ENCODE measurements at places on chromosomes 16 and 17. TPM values are rescaled to one million over a fixed set of nuclear protein-coding genes. Genes with fewer than 3 reads are reported as not detected.

The CCL8 gene
- total RNA-seq: 0.26 TPM

The UTS2R gene
- not detected for total RNA-seq

The SP2 gene
- total RNA-seq: 0.26 TPM

DNA sequence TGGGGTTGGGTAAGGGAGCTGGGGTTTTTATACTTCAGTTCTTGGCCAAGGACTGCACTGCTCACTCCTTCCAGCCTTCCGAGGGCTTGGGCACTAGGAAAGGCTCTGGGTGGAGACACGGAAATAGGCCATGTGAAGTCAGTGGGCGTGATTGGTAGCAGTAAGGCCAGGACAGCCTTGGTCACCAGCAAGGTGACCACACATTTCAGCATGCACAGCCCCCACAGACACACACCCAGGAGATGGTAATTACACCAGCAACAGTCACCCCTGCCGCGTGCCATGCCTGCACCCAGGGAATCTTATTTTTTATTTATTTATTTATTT is 252.5 kb downstream of the SEC14L1 start:
- peak overlapping the region; percentile 98 for H3K27ac ChIP-seq
- peaks cover 48% of the 10 kb centered on the region for H3K4me1 ChIP-seq
- no peak overlapping the region for H3K4me3 ChIP-seq
- no peak for DNase-seq

DNA sequence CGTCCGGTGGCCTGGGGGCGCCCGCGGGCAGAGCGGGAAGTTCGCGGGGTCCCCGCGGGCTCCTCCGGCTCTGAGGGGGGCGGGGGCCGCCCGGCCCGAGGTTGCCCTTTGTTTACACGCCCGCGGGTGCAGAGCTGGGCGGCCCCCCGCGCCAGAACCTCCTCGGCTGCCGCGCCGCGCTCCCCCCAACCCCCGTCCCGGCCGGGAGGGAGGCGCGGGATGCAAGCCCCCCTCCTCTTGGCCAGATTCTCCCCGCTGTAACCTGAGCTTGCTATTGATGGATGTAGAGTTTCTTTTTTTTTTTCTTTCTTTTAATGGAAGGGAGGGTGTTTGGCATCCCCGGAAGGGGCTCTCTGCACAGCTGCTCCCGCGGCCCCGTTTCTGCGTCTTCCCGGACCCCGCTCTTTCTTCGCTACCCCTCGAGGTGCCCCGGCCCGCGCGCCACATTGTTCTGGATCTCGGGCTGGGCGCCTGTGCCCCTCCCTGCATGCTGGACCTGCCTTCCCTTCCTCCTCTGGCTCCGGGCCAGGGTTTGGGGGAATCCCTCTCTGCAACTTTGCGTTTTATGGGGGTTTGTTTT is 646 bp downstream of the CBX2 start:
- H3K27me3 ChIP-seq: peaks cover 35% of the 10 kb centered on the region
- peak overlapping the region; percentile 49 for H3K4me3 ChIP-seq
- H3K4me1 ChIP-seq: peaks cover 2% of the 10 kb centered on the region
- no peak for DNase-seq
- peaks cover 1% of the 10 kb centered on the region for H3K36me3 ChIP-seq
- H3K27ac ChIP-seq: no peak overlapping the region

GRCh38 chr17:5788266-5788900 is 204.1 kb upstream of the NLRP1 start:
- no peaks in the 10 kb centered on the region for H3K27me3 ChIP-seq
- peaks cover 18% of the 10 kb centered on the region for H3K4me1 ChIP-seq
- no peak overlapping the region for H3K27ac ChIP-seq
- DNase-seq: no peak
- H3K4me3 ChIP-seq: no peak overlapping the region

GRCh38 chr16:68235108-68235886 is 630 bp downstream of the ESRP2 start:
- H3K36me3 ChIP-seq: no peaks in the 10 kb centered on the region
- no peak overlapping the region for H3K27ac ChIP-seq
- no peaks in the 10 kb centered on the region for H3K27me3 ChIP-seq
- DNase-seq: no peak

DNA sequence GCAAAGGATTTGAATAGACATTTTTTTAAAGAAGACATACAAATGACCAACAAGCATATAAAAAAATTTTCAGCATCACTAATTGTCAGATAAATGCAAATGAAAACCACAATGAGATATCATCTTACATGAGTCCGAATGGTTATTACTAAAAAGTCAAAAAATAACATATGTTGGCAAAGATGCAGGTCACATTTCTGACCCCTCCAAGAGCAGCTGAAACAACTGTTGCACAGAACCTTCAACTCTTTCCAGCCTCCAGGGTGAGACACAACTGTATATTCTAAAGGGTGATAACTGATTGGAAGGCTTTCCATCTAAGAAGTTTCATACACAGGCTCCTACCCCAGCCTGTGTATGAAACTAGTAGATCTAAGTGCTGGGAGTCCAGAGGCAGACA is 51.9 kb downstream of the SLFN5 start:
- peaks cover 12% of the 10 kb centered on the region for H3K4me1 ChIP-seq
- no peaks in the 10 kb centered on the region for H3K36me3 ChIP-seq
- H3K4me3 ChIP-seq: no peak overlapping the region
- H3K27ac ChIP-seq: no peak overlapping the region
- H3K27me3 ChIP-seq: no peaks in the 10 kb centered on the region
- DNase-seq: peak; percentile 60

- DNase-seq: no peak
- H3K4me3 ChIP-seq: no peak overlapping the region
- H3K27me3 ChIP-seq: no peaks in the 10 kb centered on the region
- peaks cover 5% of the 10 kb centered on the region for H3K4me1 ChIP-seq
- H3K27ac ChIP-seq: no peak overlapping the region
Measured at GRCh38 chr17:42271006-42271778, 5.0 kb downstream of the STAT5B start.

DNA sequence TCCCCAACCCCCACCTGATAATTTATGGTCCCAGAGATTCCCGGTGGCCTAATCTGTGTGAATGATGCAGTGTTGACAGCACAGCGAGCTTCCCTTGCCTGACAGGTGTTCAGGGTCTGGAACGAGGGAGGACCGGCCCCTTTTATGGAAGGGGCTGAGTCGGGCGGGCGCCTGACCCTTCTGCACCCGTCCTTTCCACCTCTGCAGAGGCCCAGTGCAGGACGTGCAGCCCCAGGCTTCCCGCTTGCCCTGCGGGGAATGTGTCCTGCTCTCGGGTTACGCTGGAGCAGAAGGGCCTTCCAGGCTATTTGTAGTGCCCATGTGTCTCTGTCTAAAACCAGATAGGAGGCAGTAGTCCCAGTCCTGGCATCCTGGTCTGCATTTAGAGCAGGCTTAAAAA is 16.2 kb downstream of the SMTNL2 start:
- peaks cover 24% of the 10 kb centered on the region for H3K27me3 ChIP-seq
- no peak overlapping the region for H3K4me3 ChIP-seq
- no peaks in the 10 kb centered on the region for H3K36me3 ChIP-seq
- no peak overlapping the region for H3K27ac ChIP-seq
- H3K4me1 ChIP-seq: peaks cover 1% of the 10 kb centered on the region

DNA sequence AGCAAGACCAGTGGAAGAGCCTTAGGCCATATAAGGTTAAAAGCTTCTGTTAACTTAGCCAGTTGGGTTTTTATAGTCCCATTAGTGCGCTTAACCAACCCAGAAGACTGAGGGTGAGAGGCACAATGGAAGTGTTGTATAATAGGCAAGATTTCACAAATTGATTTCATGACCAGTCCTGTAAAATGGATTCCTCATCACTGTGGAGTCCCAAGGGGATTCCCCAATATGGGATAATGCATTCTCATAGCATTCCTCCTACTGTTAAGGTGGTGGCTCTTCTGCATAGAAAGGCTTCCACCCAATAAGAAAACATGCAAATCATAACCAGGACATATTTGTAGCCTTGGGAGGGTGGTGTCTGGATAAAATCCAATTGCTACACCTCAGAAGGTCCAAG is 22.1 kb upstream of the B4GALNT2 start:
- H3K36me3 ChIP-seq: no peaks in the 10 kb centered on the region
- no peak for DNase-seq
- H3K27ac ChIP-seq: no peak overlapping the region
- H3K4me3 ChIP-seq: no peak overlapping the region

GRCh38 chr16:10326647-10327046 is 59.2 kb upstream of the ATF7IP2 start:
- no peaks in the 10 kb centered on the region for H3K4me1 ChIP-seq
- no peaks in the 10 kb centered on the region for H3K36me3 ChIP-seq
- DNase-seq: no peak
- H3K27me3 ChIP-seq: no peaks in the 10 kb centered on the region
- H3K4me3 ChIP-seq: no peak overlapping the region

GRCh38 chr17:39729280-39729851 is 966 bp downstream of the MIEN1 start:
- H3K27ac ChIP-seq: no peak overlapping the region
- H3K4me1 ChIP-seq: no peaks in the 10 kb centered on the region
- H3K27me3 ChIP-seq: no peaks in the 10 kb centered on the region
- peak overlapping the region; percentile 66 for H3K4me3 ChIP-seq
- peaks cover 18% of the 10 kb centered on the region for H3K36me3 ChIP-seq

Measured in fibroblast of lung (primary cell).